HCT116 (cell line): ENCODE measurements at places on chromosomes 12 and 14.

- no peak for DNase-seq
These were observed 1096.6 kb downstream of the BCL11B start for GRCh38 chr14:98175436-98175835.

- no peak for DNase-seq
These were observed 130.0 kb downstream of the MSRB3 start for GRCh38 chr12:65408441-65408840.

DNA sequence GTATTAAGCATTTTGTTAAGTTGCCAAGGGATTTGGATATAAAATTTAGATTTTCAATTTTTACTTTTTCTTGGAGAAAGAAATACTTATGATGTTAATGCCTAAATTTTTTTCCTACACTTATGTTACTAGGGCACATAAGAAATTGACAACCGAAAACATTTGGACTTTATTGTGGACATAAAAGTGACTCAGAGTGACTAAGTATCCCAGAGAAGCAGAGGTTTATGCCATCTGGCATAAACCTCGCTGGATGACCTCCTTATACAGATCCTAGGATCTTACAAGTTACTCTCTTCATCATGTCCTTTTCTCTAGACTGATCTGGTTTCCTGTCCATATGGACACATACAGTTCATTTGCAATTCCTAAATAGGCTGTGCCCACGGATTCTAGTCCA, 89.8 kb downstream of the RERG start:
- DNase-seq = no peak

- no peak for DNase-seq
These were observed 1.2 kb downstream of the ANKRD9 start for GRCh38 chr14:102508410-102508773.

DNA sequence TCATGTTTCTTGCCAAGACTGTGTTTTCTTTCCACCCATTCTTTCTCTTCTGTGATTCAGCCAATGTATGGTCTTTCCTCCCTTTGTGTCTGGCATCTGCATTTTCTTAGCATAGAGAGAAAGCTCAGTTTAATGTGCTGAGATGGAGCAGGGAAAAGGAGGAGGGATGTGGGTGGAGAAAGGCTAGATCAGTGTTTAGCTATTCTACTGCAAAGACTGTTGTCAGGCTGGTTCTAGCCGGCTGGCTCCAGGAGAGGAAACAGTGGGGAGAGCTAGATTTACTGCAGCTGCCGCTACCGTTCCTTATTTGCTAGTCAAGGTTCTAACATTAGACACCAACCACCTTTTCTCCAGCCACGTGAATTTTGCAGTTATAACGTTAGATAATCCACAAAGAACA, 5.2 kb upstream of the RIMKLB start:
- no peak for DNase-seq

DNA sequence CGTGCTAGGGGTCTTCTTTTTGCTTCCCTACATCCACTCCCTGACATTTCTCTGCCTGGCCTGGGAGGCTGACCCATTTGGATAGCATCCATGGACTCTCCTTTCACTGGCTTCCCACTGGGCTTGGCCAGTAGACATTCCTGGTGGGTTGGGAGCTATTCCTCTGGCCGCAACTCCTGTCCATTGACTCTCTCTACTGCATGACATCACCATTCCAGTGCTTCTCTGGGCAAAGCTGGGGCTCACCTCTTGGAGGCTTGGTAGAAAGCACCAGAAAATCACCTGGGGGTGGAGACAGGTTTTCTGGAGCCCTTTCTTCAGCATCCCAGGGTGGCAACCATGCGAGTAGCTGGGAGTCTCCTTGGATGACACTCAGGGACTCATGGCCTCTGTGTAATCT, 16.7 kb upstream of the LHX5 start:
- no peak for DNase-seq

DNA sequence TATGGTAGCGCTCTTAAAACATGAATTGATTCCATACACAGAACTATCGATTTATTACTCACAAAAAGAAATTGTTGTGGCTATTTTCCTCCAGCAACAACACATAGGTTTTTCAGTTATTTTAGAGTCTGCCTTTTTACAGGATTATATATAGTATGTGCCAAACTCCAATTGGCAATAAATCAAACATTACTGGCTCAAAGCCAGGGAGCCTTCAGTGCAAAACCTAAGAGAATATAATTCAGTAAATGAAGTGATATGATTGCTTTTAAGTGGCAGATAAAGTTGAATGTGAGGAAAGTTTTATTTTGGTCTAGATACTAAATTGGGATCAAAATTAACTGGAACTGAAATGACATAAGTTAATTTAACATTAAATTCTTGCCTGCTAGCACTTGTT, 234.8 kb downstream of the PIK3C2G start:
- no peak for DNase-seq

DNA sequence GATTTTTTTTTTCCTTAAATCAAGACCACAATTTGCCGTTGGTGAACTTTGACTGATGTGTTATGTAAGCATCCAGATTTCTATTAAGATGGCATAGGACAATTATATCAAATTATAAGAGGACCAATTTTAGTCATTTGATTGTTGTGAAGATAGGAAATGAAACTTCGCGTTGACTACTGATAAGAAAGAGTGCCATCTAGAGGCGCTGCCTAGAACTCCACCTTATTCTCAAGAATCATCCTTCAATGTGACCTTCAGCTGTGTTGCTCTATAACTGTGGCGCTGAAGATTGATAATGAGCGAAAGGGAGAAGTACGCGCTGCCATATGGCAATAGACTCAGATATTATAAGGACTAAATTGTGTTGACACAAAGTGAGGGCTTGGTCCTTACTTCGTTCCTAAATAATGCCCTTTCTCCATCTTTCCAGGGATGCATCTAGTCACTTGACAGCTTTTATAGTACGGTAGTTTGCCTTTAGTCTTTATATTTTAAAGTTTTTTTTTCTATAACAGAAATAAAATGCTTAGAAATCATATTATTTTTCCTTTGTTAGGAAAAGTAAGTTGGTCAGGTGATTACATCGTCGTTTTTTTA, 350.8 kb upstream of the STXBP6 start:
- DNase-seq = no peak

DNA sequence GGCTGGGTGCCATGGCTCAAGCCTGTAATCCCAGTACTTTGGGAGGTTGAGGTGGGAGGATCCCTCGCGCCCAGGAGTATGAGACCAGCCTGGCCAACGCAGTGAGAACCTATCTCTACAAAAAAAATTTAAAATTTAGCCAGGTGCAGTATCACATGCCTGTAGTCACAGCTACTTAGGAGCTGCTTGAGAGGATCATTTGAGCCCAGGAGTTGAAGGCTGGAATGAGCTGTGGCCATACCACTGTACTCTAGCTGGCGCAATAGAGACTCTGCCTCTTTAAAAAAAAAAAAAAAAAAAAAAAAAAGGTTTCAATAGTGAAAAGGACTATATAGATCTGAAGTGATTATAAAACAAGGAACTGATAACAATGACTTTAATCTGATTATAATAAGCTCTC, 13.5 kb downstream of the PSMA3 start:
- DNase-seq = no peak

- no peak for DNase-seq
These were observed 39.1 kb downstream of the SLC8A3 start for GRCh38 chr14:70149596-70150165.

DNA sequence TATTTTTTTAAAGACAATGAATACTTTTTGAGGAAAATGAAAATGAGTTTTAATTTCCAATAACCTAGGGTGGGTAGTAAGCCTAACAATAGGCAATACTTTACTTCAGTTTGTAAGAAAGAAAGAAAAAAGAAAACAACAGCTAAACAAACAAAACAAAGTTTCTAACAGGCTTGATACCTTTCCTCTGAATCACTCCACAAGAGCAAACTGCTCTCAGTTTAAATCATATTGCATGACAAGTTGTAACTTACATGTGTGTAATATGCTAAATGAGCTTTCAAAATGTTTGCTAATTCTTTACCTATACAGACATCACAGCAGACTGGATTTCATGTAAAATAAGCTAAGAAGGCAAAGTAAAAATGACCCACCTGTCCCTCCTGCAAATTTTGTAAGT, 6.7 kb upstream of the LMO3 start:
- no peak for DNase-seq

GRCh38 chr14:55620981-55621380, 41.0 kb downstream of the KTN1 start:
- no peak for DNase-seq

GRCh38 chr12:77687321-77687720, 143.4 kb upstream of the NAV3 start:
- no peak for DNase-seq
